ENCODE measurements at places on chromosomes 4 and X.

- DNase-seq = no peak
Measured at GRCh38 chr4:141797966-141798365, 161.6 kb downstream of the IL15 start.

DNA sequence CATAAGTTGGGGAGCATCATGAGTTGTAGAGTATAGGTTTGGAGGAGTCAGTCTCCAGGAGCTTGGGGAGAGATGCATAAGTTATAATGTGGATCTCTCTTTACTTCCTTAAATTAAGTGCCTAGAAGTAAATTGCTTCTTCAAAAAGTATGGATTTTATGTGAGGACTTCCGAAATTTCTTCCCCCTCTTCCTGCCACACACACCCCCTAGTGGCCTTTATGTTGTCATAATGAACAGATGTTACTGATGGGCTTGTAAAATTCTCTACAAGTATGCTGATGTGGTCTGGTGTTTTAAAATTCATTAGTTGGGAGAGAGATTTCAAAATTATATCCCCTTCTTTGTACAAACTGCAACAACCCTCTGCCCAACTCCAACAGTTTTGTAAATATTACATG, 2.3 kb upstream of the METTL14 start:
- peak; percentile 45 for DNase-seq

DNA sequence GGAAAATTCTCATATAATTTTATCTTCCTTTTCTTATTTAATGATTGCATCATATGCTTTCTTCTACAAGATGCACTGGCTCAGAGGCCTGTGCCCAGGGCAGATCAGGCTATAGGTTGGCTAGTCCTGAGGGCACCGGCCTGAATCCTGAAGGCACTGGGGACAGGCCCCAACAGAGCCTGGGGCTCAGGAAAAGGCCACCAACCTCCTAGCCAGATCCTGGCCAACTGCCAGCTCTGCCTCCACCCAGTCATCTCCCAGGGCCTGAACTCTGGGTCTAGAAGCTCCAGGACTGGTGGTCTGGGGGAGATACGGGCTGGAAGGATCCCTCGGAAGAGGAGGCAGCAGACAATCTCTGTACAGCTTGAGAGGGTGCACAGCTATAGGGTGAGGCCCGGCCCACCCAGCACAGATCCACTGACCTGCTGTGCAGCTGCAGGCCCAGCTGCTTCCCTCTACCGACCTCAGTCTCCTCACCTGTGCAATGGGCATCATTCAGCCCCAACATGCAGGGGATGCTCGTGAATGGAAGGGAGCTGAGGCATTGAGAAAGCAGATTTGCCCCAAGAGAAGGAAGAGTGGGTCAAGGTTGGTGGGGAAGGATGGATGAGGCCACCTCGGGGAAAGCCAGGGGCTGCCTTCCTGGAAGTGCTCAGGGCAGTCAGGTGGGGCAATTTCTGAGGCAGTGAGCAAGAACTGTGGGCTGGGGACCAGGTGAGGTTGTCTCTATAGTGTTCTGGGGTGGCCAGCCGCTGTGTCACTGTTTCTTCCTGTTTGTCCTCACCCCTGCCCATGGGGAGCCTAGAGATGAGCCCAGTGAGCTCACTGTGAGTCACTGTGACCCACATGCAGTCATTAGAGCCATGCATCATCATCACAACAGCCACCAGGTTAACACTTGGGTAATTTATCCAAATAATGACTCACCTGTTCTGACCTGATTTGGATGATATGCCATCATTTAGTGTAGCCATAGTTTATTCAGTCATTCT, 22.4 kb upstream of the XAGE2 start:
- no peak for DNase-seq

DNA sequence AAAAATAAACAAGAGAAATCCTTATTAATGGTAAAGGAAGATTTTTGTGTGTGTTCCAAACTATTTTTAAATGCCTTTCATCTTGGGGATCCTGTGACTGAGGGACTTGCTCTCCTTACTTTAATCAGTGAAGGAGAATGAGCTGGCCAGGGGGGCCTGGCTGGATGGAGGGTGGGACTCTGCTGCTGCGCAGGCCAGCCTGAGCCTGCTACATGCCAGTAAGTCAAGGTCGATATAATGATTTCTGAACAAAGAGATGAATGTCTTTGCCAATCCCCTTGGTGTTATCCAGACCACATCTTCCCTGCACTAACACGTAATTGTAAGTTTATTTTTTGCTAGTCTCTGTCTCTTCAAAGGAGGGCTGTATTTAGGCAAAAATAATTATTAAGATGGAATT, 1679.2 kb upstream of the TENM3 start:
- DNase-seq = no peak

DNA sequence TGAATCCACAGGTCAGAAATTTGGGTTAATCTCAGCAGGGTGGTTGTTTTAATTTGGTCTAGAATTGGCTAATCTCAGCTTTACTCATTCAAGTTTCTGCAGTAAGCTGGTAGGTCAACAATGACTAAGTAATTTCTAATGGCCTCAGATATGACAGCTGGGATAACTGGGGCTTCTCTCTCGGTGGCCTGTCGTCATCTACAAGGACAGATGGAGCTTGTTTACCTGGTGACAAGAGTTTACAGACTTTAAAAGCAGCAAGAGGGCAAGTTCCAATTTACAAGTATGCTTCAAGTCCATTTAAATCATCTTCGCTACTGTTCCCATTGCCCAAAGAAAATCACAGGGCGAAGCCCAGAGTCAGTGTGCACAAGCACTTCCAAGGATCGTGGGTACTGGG, 453.9 kb downstream of the PDHA2 start:
- no peak for DNase-seq

DNA sequence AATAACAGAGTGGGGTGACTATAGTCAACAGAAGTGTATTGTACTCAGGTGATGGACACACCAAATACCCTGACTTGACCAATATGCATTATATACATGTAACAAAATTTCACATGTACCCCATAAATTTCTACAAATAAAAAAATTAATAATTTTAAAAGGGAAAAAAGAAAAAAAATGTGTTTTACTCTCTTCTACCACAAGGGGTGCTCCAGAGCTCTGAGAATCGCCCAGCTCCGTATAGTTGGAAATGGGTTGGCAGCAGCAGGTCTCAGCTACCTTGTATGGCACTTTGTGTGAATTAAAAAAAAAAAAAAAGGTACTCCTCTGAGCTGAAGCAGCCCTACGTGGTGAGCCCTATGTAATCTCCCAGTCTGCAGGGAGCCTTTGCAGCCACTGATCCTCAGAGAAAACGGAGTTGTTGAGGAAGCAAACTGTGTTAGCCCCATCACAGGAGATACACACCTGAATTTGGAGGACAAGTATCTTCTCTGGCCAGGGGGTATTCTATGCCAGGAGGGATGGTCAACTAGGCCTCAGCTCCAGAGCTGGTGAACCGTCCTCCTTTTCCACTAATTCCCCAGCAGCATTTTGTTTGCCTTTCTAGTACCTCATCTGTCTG, 17.2 kb upstream of the POLA1 start:
- DNase-seq = peak; percentile 12

- no peak for DNase-seq
Measured at GRCh38 chr4:114964026-114964425, 149.4 kb downstream of the NDST4 start.

DNA sequence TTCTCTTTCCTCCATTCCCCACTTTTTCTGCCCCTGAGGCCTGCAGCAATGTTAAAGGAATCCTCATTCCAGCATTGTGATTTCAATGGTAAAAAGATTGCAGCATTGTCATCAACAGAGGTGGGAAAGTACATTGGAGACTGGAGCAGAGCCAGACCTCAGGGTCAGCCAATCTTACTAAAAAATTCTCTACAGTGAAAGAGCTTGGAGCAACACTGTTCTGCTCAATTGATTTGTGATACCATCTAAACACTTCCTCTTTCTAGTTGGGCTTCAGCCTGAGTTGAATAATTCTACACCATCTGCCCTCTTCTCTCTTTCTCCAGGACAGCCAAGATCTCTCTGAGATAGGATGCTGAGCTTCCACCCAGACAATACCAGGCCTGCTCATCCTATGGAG, 176.5 kb downstream of the AR start:
- peak; percentile 30 for DNase-seq

DNA sequence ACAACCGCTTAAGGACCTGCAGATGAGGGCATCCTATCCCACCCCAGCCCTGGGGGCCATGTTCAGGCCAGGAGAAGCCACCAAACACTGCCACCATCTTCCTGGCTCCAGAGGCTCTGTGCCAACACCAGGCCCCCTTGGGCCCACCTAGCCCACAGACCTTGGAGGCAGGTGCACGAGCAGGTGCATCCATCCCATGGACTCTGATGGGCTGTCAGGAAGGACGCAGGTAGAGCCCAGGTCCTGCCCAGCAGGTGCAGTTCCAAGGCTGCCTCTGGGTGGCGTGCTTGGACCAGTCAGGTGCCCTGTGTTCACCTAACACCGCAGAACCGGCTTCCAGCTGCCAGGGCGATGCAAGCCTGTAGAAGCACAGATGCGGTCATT, 22.8 kb upstream of the PDE6B start:
- DNase-seq = peak; percentile 34

GRCh38 chr4:152729466-152729865, 49.7 kb upstream of the TMEM154 start:
- DNase-seq = no peak

DNA sequence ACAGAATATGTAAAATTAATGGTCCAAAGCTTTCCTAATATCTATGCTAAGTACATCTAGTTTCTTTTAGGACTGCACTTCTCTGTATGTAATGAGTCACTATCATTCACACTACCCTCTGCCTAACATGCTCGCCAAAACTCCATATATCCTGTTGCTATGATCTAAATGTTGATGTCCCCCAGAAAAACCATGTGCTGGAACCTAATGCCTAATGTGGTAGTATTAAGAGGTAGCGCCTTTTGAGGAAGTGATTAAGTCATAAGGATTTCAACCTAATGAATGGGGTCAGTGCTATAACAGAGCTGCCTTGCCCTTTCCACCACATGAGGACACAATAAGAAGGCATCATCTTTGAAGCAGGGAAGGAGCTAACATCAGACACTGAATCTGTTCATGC, 34.9 kb upstream of the NFKB1 start:
- DNase-seq = peak; percentile 26

DNA sequence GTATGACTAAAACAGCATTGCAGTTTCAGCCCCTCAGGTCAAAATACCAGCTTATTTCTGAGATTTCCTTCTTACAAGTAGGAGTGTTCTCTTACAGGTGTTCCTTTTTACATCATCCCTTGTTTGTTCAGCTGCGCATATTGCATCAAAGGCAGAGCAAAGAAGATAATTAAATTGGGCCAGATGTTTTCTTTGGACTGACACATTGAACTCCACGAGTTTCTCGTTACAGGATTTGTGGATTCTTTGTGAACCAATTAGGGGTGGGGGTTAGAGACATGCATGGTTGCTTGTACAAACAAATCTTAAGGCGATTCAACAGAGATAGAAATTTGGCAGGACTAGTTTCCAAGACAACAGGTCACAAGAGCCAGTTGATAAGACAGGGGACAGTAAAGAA, 95.7 kb downstream of the SPANXN4 start:
- no peak for DNase-seq

GRCh38 chrX:103565197-103565596, 20.1 kb upstream of the TCEAL4 start:
- DNase-seq = no peak

- DNase-seq = no peak
Measured at GRCh38 chr4:5712517-5712916, 1.5 kb downstream of the EVC start.

- DNase-seq = no peak
Measured at GRCh38 chrX:66680451-66680850, 41.6 kb upstream of the EDA2R start.

- DNase-seq = no peak
Measured at GRCh38 chrX:32847921-32848320, 363.4 kb downstream of the DMD start.

DNA sequence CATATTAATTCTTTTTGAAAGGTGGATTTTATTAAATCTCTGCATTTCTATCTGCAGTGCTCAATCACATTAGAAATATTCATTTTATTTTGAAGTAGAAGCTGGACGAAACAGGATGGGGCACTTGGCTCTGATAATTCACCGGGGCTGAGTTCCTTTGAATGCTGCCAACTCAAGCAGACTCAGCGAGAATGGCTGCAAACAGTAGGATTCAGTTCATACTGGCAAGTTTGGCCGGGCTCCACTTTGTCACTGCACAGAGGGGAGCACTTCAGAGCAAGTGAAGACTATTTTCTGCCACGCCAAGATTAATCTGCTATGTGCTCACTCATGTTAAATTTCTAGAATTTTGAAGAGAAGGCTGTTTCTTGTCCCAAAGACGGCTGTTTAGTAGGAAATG, 30.7 kb upstream of the KLHL8 start:
- no peak for DNase-seq

DNA sequence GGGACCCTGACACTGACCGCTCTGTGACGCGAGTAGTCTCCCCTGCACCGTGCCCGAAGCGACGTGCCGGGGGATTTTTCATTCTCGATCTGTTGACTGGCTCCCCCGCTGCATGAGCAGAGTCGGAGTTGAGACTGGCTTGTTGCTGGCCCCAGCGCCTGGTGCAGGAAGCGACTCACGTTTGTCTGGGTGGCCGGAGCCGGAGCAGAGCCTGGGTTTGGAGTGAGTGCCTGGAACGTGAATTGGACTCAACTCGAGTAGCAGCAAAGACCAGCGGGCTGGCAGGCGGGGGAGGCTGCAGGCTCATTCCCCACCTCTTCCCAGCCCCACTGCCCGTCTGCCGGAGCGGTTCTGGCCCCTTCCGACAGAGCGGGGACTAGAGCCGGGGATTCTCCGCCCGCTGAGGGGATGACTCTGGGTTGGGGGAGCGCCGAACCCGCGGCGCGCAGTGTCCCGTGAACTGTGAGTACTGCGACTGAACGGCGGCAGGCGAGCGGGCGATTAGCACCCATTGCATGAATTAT, 554 bp downstream of the PCDH7 start:
- no peak for DNase-seq
